Activated T-helper 1 cell treated with anti-CD3 and anti-CD28 coated beads, Interleukin-2, amount 50 U/mL, for 16 hours (primary cell): ENCODE measurements at places on chromosomes 11 and 22.

DNA sequence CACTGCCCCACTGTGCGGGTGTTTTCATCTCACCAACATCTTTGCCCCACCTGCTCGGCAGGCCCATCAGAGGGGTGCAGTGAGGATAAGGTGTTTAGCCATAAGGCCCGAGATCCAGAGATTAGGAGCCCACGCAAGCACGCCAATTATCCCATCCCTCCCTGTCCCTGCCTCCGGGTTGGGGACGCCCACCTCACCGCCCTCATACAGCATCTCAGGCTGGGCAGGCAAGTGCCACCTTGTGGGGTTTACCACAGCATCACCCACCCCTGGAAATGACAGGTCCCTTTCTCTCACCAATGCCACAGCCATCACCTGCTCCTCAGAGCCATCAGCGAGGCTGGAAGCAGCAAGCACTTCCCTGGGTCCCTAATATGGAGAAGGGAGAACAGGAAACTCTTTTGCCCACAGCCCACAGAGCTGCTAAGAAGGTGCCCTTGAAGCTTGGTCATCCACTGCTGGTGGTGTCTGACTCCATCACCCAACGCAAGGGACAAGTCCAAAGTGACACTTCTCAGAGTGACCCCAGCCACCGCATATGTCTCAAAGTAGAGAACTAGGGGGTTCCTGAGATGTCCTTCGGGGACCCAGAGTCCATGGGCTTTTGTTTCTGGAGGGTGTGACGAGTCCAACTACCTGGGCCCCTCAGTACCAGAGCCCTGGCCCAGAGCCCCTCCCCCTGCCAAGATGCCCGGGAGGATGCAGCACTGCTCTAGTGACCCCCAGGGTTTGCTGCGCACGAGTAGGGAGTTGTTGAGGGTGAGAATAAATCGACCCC lies 15.8 kb downstream of the VPS37C start:
- DNase-seq, result no peak

DNA sequence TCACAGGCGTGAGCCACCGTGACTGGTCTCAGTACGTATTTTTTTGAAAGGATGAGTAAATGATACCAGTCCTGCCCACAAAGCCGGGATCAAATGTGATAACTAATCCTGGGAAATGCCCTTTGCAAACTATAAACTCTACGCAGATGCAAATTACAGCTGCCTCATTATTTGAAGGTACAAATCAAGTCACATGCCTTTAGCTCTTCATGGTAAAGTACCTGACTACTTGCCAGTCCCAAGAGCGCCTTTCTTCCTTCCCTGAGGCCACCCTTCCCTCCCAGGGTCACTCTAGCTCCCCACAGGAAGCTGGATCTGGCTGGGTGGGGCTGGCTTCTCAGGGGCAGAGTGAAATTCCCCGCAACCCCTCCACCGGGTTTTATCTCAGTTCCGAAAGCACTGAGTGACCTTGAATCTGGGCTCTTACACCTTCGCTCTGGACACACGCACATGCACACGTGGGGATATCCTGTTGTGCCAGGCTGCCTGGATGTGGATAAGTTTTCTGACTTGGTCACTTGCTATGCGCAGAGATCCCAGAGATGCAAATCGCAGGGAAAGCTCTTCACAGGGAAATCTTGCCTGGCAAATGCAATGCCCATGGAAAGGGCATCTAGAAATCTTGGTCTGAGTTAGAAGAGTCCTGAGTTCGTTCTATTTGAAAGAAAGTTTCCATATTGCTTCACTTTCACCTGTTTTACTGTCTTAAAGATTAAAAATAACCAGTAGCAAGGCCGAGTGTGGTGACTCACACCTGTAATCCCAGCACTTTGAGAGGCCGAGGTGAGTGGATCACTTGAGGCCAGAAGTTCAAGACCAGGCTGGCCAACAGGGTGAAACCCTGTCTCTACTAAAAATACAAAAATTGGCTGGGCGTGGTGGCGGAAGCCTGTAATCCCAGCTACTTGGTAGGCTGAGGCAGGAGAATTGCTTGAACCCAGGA lies 8.5 kb downstream of the A4GALT start:
- DNase-seq, result no peak

GRCh38 chr11:74354036-74354435 lies 42.6 kb upstream of the P4HA3 start:
- no peak for DNase-seq

DNA sequence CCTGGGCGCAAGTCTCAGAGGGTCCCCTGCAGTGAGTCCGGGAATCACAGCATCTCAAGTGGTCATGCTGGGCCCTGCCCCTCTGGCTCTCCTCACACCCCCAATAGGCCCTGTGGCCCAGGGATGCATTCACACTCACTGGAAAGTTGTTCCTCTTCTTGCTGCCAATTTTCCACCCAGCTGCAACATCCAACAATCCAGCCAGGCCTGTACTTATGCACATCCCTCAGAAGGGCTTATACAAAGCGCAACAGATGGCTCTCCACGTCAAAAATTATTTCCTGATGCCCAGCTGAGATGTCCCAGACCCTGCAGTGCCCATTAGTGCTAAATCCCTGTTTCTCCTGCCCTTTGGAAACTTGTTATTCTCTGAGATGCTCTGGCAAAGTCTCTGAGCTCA lies 407.8 kb upstream of the NARS2 start:
- no peak for DNase-seq

- no peak for DNase-seq
Observed at GRCh38 chr11:75773595-75774353, 5.2 kb downstream of the DGAT2 start.

DNA sequence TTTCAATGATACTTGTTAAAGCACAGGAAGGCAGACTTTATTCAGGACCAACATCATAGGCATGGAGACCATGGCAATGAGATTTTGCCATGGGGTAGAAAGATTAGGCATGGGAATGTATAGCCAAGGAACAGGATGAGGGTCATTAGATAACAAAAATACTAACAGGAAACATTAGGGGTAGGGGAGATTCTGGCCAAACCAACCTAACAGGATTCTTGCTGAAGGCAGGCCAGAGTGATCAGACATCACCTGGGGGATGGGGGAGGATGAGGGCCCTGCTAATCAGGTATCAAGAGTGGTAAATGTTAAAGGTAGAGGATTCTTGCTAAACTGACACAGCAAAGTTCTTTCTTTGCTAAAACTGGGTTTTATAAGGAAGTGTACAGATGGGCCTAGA lies 481.8 kb downstream of the ETS1 start:
- no peak for DNase-seq

DNA sequence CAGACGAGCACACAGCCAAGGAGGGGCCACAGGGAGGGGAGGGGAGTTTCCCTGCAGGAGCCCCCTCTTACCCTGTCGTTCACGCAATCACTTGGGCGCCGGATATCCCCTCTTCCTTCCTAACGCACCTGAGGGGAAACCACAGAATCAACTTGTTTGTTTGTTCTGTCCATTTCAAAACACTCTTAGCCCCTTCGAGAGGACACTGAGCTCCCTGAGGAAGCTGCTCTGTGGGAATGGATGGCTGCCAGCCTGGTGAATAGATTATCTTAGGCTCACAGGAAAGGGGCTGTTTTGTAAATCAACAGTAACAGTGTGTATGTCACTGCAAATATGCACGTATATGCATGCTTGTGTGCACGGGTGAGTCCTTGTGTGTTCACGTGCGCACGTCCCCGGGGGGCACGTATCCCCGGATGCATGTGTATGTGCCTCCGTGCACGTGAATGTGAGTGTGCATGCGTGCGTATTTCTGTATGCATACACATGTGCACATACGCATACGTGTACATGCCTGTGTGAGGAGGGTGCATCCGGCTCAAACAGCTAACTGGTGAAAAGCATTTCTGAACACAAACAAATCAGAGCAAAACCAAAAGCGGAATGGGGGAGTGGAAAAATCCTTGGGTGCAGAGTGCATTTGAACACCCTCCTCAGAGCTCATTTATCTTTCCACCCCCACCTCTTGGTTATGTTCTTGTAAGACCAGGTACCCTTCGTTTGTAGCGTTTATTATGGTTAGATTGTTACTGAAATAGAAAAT lies 7.2 kb downstream of the ARSA start:
- no peak for DNase-seq

GRCh38 chr11:8867035-8867434 lies 44.0 kb upstream of the AKIP1 start:
- DNase-seq, result no peak

GRCh38 chr11:84289381-84289906 lies 1003.3 kb upstream of the CCDC90B start:
- DNase-seq, result no peak

GRCh38 chr11:57638005-57638781 lies 11.5 kb downstream of the YPEL4 start:
- no peak for DNase-seq

DNA sequence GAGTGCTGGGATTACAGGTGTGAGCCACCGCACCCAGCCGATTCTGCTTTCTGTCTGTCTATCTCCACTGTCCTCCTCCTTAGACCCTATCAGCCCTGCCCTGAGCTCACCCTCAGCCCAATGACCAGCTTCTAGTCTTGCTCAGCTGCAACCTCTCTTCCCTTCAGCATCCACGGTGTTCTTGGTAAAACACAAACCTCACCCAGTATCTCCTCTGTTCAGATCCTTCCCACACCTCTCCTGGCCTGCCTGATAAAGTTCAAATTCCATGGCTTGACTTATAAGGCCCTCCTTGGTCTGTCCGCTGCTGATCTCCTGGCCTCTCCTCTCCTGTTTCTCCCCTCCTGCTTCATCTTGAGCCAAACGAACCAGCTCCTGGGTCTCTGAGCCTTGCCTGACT lies 14.5 kb upstream of the NCF4 start:
- DNase-seq, result no peak

DNA sequence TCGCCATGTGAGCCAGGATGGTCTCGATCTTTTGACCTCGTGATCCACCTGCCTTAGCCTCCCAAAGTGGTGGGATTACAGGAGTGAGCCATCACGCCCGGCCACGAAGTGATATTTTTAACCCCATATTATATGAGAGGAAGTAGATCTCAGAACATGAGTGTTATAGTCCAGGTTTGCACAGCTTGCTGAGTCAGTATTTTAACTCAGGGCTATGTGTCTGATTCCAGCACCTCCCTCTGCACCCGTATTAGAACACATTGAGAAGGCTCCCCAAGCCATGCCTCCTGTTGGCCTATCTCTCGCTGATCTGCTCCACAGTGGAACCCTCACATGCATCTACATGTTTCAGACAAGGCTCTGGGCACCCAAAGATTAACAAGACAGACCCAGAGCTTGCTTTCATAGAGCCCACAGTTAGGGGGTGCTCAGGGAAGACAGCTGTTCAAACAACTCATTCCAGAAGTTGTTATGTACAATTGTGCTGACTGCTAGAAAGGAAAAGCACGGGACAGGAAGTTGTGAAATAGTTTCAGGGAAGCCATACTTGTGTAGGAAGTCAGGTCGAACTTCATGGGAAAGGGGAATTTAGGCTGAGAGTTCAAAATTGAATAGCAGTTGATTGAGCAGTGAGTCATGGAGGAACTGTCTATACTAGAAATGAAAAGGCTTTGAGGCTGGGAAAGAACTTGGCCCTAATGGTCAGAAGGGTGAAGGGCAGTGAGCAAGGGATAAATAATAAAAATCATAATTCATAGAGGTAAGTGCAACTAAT lies 49.3 kb upstream of the CLPB start:
- no peak for DNase-seq

DNA sequence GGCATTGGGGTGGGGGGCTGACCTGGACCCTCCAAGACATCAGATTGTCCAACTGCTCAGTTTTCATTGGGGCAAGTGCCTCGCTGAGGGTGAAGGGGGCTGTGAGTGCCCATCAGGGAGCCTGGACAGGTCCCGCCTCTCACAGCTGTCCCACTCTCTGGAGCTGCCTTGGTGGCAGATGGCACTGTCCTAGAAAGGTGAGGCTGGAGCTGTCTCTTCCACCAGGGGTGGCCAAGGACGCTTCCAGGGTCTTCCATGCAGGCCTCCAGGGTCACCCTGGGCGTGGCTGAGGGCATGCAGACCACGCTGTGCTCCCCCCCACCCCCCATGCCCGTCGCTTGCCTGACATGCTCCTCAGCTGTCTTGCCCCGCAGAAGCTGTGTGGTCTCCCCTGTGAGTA lies 53.5 kb upstream of the CCDC188 start:
- no peak for DNase-seq

GRCh38 chr11:116302756-116303155 lies 470.0 kb downstream of the BUD13 start:
- DNase-seq, result no peak

- no peak for DNase-seq
Observed at GRCh38 chr11:131859538-131860210, 489.3 kb downstream of the NTM start.

GRCh38 chr11:15114501-15115475 lies at the start of gene INSC:
Gene INSC, plus strand, starts transcription at chr11:15114923. Its CDS starts 34,252 bp downstream, at chr11:15149175.
- DNase-seq, result no peak

DNA sequence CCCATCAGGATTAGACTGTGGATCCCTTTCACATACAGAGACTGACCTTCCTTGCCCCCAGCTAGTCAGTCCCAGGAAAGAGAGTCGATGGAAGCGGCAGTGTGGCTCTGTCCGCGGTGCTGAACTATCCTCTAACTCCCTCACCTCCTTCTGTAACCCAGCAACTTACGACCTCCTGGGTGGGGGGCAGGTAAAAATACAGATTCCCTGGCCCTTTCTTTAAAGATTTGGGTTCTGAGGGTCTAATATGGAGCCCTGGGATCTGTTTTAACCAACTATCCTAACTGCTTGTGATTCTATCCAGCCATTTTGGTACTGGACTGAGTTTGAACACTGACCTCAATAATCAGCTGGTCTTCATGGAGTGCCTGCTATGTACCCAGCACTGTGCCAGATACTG lies 23.2 kb downstream of the MFNG start:
- DNase-seq, result no peak

DNA sequence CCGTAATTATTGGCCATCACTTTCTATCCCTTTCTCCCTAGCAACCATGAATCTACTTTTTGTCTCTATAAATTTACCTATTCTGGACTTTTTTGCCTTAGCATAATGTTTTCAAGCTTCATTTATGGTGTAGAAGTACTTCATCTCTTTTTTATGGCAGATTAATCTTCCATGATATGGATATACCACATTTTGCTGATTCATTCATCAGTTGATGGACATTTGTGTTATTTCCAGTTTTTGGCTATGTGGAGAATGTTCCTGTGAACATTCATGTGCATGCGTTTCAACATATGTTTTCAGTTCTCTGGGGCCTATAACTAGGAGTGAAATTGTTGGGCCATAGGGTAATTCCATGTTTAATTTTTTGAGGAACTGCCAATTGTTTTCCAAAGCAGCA lies 12.8 kb downstream of the CAPN1 start:
- DNase-seq, result no peak

DNA sequence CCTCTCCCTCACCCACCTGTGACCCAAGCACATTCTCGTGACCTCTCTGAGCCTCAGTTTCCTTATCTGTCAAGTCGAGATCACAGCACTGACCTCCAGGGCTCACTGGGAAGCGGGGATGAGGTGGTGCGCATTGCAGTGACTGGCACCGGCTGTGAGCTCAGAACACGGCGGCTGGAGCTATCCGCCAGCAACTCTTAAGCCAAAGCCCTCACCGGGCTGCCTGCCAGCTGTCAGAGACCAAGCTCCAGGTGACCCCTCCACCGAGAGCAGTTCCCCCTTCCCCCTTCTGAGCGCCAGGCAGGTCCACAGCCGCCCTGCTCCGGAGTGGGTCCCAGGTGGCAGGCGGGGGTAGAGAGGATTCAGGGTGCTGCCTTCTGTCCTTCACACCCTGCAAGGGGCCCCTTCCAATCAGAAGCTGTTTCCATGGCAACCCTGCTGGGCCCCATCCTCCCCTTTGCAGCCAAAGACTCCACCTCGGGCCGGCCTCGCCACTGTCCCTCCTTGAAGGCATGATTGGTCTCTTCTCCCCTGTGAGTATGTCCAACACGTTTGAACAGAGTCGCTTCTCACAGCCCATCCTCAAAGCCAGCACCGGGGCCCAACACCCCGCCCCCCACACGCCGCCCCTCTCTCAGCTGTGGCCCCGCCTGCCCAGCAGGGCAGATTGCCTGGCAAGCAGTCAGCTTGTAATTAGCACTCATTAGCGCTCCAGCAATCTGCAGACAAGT lies 98.7 kb downstream of the WNT7B start:
- peak; percentile 0 for DNase-seq
